Smooth muscle cell of trachea (primary cell): ENCODE measurements at places on chromosomes 7 and 10. TPM values are rescaled to one million over a fixed set of nuclear protein-coding genes. Genes with fewer than 3 reads are reported as not detected.

The IKZF1 gene
- not detected in 2 replicates for total RNA-seq

The TRIL gene
- total RNA-seq: 0.50 and 0.58 TPM in 2 replicates

The STOX1 gene
- total RNA-seq: 0.17 TPM in 1 of 2 replicates, not detected in the other

The CRTAC1 gene
- not detected in 2 replicates for total RNA-seq

The SLC13A4 gene
- total RNA-seq: 0.33 and 1.2 TPM in 2 replicates

The CPA4 gene
- total RNA-seq: 3.8 and 8.4 TPM in 2 replicates
